ENCODE measurements at places on chromosomes 12 and 14.

GRCh38 chr12:68175557-68176061 is 16.1 kb upstream of the IFNG start:
- DNase-seq: no peak

- DNase-seq: no peak
These were observed 207.8 kb downstream of the CRADD start for GRCh38 chr12:93884794-93885460.

- peak; percentile 43 for DNase-seq
These were observed 37.0 kb upstream of the NT5DC3 start for GRCh38 chr12:103877934-103878510.

DNA sequence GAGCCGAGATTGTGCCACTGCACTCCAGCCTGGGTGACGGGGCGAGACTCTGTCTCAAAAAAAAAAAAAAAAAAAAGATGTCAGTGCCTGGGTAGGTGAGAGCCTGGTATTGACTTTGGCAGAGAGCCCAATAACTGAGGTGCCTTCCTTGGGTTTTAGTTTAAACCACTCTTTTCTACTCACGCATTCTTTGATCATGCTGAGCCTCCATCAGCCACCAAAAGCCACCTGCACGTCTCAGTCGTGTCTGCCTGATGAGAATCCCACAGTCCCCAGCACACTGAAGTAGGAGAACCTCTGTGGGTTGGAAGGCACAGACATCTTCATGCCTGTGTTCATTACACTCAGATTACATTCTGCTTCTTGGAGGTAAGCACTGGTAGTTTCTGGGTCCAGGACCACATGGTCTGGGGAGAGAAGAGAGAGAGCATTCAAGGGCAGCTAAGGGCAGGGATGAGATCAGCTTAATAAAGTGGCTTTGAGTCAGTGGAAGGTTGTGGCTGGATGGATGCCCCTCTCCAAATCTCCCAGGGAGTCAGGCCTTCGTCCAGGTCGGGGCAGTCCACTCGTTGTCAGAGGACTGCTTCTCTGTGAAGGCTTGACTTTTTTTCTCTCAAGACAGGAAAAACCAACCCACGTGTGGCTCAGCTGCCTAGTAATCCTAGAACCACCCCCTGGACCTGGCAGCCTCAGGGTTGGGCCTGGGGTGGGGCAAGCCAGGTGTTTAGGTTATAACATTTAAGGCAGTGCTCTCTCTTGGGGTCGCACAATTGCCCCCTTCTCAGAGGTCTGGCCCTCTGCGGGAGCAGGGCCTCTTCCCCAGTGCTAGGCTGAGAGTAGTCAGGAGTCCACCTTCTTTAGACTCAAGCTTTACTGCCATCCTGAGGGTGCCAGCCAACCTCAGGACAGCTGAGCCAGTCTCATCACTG is 32.6 kb upstream of the MAX start:
- DNase-seq: no peak

DNA sequence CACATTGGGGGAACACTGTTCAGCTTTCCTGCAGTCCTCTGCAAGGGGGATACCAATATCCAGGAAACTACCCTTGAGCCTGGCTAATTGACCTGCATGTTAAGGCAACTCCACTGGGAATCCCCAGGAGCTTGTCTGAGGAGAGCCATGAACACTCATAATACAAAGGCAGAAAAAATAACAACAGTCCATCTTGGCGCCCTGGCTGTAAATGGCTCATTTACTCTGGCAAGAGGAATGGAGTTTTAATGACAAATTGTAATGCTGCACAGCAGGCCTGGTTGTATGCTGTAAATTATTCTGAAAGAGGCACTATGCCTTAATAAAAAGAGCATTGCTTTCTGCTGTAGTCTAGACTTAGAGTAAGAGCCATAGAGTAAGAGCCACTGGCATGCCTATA is 58.3 kb downstream of the SLC8A3 start:
- no peak for DNase-seq

DNA sequence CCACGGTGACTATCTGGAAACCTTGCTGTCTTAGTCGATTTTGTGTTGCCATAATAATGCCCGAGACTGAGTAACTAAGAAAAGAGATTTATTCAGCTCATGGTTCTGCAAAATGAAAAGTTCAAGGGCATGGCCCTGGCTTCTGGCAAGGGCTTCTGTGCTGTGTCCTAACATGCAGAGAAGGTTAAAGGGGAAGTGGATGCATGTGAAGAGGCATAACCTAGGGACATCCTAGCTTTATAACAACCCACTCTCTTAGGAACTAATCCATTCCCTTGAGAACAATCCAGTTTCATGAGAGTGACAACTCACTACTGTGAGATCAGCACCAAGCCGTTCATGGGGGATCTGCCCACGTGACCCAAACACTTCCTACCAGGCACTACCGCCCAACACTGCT is 11.5 kb downstream of the FLVCR2 start:
- no peak for DNase-seq

- no peak for DNase-seq
These were observed 78.3 kb downstream of the DDX51 start for GRCh38 chr12:132065609-132066344.

- no peak for DNase-seq
These were observed 1.0 kb downstream of the BLTP3B start for GRCh38 chr12:100141666-100141997.

GRCh38 chr14:86088156-86088555 is 558.2 kb downstream of the FLRT2 start:
- DNase-seq: no peak

DNA sequence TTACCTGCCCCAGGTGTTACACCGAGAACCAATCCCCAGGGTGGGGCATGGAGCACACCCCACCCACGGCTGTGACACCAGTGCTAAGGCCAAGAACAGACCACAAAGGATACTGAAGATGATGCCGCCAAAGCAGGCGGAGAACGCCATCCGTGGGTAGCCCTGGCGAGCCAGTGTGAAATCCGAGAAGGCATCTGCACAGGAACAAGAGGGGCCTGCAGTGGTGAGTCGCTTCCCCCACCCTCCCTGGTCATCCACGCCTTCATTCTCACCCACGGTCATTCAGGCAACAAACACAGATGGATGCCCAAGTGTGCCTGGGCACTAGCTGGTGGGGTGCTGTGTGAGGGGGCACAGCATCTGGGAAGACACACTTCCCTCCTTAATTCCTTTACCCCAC is 28.5 kb downstream of the SLC8B1 start:
- no peak for DNase-seq

DNA sequence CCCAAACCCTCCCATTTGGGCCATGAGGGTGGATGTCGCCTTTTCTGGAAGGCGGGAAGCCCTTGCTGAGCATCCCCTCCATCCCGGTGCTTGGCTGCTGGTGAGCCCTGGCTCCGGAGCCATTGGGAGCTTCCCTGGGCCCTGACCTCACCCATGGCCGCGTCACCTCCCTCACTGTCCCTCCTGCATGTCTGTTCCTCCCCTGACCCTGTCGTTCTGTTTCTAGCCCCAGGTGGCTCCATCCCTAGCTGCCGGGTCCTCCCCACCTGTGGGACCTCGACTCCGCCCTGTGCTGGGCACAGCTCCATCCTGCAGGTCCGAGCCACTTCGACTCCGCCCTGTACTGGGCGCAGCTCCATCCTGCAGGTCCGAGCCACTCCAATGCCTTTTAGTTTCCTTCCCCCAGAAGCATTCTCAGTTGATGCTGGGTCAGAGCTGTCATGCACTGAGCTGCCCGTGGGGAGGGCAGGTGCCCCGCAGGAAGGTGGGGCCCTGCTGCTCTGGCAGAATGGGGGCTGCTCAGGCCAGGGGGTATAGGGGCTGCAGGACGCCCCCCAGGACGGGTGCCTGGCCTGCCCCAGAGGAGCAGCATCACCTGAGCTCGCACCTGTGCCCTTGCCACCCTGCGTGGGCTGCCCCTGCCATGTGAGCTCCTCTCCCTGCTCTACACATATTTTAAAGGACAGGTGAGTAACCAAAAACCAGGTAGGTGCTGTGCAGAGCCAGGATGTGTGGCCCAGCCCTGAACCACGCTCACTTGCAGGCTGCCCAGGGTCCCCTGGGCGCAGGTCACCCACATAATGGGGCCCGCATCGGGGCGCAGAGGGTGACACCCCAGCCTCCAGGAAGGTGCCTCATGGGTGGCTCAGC is 19.0 kb downstream of the NOC4L start:
- no peak for DNase-seq

DNA sequence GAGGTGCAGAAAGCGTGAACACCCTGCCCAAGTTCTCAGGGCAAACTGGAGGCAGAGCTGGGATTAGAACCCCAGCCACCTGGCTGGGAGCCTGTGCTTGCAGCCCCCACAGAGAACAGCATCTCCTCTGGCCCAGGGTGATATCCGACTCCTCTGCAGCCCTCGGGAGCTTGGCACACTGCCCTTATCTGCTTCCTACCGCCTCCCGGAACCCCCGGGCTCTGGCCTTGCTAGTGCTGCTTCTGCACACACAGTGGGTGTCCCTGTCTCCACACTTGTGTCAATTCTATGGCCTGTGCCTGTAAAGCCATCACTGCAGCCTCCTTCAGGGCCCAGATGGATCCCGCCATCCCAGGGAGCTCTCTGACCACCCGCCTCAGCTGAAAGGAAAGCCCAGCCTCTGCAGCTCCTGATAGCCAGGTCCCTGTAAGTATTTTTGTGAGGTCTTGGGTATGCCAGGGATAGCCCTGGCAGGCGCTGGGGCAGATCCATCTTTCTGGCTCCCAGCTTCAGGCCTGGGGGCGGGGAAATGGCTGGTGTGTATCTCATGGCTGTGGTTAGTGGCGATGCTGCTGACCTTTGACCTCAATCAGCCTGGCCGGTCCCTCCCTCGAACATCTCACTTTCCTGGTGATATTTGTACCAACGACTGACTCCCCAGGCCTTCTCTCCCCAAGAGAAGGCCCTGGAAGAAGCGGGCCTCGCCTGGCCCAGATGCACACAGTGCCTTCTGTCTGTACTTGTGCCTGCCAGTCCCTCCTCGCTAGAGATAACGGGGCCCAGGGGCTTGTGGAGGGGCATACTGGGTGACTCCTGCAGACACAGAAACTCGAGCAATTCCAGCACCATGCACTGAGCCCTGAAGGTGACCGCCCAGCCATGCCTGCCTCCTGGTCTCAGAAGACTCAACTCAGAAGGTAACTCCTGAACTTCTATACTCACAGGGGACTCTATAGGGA is 183.8 kb downstream of the CALM1 start:
- DNase-seq: no peak

DNA sequence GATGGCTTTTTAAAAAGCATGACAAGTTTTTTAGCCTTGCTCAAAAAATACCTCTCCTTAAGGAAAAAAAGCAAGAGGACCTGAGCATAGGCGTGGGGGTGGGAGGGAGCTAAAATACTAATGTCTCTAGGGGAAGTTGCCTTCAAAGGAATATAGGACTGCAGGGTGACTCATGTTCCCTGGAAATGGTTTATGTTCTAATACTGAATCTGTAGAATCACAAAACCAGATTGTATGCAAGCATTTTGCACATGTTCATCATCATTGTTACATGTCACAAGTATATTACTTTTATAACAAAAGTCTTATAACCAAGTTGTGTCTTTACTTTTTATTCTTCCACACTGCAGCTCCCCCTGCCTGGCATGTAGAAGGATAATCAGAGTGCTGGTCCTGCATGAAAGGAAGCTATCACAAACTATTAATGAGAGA is 36.6 kb downstream of the GPR135 start:
- DNase-seq: no peak

DNA sequence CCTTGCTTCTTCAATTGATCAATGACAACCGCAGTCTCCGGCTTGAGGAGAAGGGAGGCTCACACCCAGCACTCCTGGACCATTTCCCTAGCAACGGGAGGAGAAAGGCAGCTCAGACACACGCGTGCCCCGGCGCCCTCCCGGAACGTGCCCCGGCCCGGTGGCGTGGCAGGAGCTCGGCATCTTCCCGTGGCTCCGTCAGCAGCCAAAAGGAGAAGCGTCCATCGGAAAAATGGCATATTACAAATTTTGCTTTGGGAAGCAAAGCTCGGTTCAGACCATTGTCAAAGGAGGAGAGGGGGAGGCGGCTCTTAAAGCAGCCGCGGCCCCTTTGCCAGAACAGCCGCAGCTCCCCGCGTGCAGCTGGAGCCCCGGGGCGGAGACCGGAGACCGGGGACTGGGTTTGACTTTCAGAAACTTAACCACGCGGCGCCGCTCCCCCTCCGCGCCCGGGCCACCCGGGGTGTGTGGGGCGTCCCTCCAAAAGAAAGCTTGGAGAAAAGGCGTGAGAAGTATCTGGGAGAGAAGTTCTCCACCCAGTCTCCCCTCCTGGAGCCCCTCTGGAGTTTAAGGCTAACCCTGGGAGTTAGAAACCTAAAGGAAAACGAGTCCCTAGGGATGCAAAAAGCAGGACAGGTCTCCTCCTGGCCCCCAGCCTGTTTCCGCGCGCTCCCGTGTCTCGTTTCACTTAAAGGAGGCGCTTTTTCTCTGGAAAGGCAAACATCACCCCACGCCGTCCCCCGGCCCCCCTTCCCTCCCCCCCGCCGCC is 545 bp downstream of the PPFIA2 start:
- peak; percentile 45 for DNase-seq

GRCh38 chr14:58100735-58101368 is 51.2 kb downstream of the ARMH4 start:
- DNase-seq: no peak

GRCh38 chr14:34732802-34733201 is 18.4 kb upstream of the CFL2 start:
- DNase-seq: no peak

DNA sequence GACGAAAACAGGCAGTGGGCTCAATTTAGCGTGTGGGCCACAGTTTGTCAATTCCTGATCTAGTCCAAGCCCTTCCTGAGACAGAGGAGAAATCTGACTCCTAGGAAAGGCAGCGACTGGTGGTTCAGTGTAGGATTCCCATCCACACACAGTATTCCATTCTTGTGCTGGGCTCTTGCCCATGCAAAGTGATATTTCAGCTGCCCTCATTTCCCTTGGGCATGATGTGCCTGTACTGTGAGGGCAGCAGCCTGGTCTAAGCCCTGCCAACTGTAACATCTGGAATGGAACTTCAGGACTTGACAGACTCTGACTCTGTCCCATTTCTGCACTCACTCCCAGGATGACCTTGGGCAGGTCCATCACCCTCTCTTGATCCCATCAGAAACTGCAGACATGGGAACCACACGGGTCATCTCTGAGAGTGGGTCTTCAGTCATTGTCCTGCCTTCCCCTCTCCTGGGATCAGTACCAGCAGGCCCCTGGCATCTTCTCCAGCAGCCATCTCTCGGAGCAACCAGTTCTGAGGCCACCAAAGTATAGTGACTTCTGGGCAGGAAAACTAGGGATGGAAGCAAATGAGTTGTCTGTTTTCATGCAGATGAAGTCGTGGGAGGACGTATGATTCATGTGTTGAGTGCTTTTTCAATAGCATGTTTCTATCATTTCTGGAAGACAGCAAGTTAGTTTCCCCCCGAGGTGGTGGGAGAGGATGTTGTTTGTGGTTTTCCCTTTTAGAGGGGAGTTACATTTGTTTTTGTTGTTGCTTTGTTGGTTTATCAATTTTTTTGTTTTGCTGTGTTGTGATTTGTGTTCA is 54.2 kb upstream of the BCL2L14 start:
- no peak for DNase-seq

DNA sequence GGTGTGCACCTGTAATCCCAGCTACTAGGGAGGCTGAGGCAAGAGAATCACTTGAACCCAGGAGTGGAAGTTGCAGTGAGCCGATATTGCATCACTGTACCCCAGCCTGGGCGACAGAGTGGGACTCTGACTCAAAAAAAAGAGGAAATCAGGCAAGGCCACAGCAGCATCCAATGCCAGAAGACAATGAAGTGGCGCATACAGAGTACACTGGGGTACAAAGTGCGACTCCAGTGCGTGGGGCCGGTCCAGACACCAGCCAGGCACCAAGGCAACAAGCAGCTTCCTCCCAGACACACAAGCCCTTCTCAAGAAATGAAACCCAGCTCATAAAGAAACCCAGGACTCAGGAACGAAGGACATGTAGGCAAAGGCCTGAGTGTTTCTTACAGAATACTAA is 28.2 kb downstream of the TTC7B start:
- no peak for DNase-seq

Measured in WTC11 (cell line).